AG04450 (cell line): ENCODE measurements at places on chromosomes 7 and 10.
A peak's percentile ranks its signal among the peaks of the same experiment; 100 is the strongest.

- no peak for DNase-seq
These were observed 12.8 kb downstream of the C7orf57 start for GRCh38 chr7:48048113-48048512.

GRCh38 chr10:119115926-119116325, 12.0 kb downstream of the DENND10 start:
- no peak for DNase-seq

DNA sequence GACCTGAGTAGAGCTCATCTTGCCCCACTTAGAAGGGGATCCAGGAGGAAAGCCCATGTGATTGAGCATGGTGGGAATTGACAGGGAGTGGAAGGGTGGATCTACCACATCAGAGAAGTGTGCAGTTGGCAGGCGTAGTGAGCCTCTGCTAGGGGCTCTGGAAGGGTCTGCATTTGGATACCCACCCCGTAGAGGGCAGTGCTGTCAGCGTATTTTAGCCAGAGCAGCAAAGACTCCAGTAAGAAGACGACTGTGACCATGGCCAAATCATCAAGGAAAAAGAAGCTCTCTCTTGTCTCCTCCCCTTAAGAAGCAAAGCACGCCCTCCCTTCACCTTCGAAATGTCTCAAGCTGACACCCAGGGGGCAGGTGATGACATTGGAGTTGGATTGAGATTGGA, 68.8 kb upstream of the INHBA start:
- DNase-seq = no peak

- no peak for DNase-seq
These were observed 28.1 kb downstream of the BLNK start for GRCh38 chr10:96243296-96243695.

- DNase-seq = no peak
These were observed 322.6 kb downstream of the TFEC start for GRCh38 chr7:115708013-115708341.

DNA sequence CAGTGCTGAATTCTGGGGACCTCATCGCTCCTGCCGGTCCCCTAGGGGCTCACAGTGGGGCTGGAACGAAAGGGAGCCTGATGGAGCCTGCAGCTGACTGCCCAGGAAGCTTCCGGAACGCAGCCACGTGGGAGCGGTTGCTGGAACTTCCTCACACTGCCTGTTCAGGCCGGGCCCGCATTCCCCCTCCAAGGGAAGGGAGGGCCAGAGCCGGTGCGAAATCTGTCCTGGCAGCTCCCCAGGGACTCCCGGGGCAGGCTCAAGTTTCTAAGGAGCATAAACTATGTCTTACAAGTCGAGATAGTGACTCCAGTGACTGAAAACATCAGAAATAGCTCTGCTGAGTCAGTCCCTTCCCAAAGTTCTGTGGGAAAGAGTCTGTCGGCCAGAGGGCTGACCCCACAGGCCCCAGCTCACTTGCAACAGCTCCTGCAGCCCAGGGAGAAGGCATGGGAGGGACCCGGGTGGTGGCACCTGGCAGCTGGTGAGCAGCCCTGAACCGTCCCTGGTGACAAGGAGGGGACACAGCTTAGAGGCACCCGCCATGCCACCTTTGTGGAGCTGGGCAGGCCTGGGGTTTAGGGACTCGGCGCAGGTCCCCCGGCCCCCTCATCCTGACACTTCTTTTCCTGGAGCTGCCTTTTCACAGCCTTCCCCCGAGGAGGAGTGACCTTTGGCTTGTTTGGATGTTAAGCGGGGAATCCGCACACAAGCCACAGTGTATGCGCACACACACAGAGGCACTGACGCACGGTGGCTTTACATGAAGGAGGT, 47.6 kb downstream of the PDGFA start:
- DNase-seq = peak; percentile 95

DNA sequence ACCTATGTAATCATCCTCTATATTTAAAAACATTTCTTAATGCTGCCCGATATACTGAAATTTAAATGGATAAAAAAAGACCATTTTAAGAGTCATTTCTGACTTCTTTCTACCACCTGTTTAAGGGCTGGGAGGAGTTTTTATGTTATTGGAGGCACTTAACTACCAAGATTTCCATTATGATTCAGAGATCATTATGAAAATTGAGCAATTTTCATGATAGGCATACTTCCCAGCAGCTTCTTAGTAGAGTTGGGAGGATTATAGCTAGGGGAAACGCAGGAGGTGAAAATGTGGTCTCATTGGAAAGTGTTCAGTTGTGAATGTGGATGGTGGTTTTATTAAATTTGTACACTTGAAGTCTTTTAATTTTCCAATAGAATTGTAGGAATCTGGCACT, 28.4 kb upstream of the FAM204A start:
- no peak for DNase-seq

DNA sequence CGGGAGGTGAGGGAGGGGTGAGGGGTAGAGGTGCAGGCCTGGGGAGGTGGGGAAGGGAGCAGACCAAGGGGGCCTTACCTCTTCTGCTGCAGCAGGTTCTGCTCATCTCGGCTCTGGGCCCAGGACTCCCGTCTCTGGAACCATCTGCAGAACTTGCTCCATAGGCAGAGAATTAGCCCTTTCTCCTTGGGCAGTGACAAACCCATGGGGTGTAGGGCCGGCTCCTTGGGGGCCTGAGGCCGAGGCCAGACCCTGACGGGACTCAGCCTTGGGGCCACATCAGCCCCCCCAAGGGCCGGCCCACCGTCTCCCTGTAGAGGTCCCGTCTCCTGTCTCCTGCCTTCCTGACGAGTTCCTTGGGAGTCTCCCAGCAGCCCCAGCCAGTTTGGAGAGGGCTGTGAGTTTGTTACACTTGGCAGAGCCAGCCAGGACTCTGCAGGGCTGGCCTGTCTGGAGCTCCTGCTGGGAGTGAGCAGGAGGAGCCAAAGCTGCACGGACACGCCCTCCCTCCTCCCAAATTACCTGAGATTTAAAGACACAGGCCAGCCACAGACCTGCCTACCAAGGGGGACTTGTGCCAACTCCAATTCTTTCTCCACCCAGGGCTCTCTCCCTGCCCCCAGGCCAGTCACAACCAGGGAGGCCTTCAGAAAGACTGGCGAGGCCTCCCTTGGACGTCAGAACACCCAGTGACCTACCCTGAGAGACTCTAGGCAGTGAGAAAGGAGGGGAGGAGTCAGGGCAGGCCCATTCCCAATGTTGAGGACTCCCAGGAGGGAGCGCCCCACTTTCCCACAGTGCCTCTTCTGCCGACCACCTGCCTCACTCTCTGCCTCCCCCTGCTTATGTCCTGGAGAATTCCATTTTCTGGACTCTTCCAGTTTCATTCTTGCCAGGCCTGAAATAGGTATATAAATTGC, at the start of gene TRPV6:
TRPV6 (minus strand) TSS at position 435 of the 920 bp plus-strand sequence.
- DNase-seq = no peak

DNA sequence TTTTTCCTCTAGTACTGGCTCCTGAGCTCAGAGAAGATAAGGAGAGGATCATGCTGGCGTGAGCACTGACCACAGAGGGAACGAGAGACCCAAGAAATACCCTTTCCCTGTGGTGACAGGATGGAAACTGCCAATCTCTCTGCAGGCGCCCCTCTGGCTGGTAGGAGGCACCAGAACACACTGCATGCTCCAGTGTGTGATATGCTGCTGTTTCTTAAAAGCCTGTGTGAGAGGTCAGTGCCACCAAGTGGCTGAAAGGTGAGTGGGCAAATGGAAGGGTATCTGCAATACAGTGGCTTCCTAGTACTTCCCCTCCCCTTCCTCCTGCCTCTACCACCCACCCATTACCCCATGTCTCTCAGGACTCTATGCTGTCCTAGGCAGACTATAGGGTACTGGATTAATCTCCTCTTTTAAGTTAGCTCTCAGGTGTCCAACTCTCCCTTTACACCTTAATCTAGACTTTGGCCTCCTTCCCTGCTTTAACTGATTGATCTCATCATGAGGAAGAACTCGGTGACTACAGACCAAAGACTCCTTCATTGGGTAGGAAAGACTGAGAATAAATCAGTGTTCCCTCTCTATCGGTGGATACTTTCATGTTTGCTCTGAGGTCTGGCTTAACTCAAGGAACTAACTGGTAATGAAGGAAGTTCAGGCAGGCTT, 283.6 kb downstream of the ADRA2A start:
- DNase-seq = no peak

- DNase-seq = peak; percentile 73
These were observed 15.7 kb downstream of the PPP1R3C start for GRCh38 chr10:91617072-91617609.

GRCh38 chr7:35736725-35737124, 41.8 kb upstream of the HERPUD2 start:
- DNase-seq = no peak

GRCh38 chr10:95480102-95480900, 80.9 kb downstream of the SORBS1 start:
- no peak for DNase-seq

- no peak for DNase-seq
These were observed 29.3 kb upstream of the SH3PXD2A start for GRCh38 chr10:103884681-103885139.

DNA sequence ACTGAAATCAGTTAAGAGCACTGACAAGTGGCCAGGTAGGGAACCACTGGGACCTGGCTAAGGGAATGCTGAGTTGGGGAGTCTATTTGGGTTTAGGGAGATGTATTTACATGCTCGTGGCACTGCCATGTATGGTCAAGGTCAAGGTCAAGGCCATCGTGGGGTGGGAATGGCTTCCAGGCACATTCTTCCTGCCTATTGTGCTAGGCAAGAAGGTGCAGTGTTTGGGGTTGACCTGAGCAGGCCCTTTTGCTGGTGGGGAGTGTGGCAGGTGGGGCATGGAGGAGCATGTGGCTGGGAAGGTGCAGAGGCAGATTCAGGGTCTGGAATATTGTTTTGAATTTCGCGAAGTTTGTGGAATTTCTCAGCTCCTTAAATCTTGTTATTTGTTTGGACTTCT, 17.8 kb downstream of the FAM241B start:
- DNase-seq = no peak

- DNase-seq = no peak
These were observed 37.0 kb downstream of the EPDR1 start for GRCh38 chr7:37957221-37957970.

GRCh38 chr10:128078136-128078969, 47.9 kb downstream of the MKI67 start:
- peak; percentile 7 for DNase-seq

DNA sequence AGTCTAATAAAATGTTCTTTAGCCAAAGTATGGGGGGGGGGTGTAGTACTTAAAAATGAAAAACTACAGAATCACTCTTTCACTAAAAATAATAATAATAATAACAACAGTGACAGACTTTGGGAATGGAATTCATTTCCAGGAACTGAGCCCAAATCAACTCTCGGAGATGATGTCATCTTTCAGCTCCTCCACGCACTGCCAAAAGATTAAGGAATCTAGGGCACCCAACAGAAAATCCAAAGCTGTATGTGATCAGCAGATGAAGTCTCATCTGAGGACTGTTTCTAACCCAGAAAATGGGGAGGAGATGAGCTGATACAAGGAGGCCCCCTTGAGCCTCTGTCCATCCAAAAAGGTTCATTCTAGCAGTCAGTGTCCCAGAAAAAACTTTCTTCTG, 54.5 kb downstream of the GRB10 start:
- DNase-seq = no peak
